ENCODE measurements at places on chromosomes 5 and 9.

- peak; percentile 37 for DNase-seq
Observed at GRCh38 chr5:45038366-45038987, 229.7 kb downstream of the MRPS30 start.

DNA sequence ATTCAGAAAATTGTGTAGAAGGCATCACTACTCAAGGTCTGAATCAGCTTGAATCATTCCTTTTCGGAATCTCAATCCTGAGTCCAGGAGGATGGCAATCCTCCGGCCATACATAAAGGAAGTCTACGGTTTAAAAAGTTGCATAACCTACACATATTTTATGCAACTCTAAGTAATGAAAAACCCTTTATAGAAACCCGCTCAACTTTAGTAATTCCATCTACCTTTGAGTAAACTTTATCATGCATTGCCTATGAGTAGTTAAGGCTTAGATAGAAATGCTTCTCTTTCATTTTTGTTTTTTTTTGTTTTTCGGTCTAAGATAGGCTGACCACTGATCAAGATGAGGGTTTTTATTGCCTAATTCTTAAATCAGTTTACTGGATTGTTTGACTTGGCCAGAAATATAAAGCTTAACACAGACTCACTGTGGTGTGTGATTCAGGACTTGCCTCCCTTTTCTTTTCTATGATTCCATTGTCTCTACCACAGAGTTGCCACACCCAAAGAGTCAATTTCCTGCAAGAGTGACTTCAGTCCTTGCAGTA lies 85.0 kb downstream of the LURAP1L start:
- DNase-seq: no peak

DNA sequence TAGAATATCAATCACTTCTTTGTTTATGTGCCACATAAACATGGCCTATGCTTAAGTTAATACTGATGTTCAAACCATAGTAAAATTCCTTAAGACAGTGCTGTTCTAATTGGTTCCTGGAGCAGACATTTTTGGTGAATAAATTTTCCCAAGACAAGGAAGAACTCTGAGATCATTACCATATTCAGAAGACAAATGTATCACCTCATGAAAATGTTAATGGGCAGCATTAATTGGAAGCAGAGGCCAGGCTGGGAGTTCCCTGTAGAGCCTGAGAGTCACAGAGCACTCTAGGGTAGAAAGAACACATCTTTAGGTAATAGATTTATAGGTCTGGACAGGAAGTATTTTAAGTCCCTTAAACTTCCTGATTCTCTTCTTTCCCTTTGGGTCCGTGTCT lies 240.2 kb downstream of the MAN2A1 start:
- no peak for DNase-seq

- DNase-seq: no peak
Observed at GRCh38 chr5:104267320-104268015, 704.9 kb upstream of the NUDT12 start.

DNA sequence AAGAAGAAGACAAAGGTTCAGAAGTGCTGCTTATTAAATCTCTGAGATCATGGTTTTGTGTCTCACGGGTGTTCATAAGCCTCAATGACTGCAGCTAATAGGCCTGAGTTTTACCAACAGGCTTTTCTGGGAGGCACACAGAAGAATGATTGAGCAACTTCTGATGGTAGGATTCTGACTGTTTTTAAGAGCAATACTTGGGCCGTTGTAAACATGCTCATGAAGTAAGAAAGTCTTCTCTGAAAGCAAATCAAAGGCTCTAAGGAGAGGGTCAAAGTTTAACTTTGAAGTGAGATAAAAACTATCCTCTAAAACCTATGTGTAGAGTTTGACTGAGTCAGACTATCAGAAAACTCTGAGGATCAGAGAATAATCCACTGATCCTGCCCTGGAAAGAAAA lies 390.9 kb upstream of the DAB2 start:
- no peak for DNase-seq

DNA sequence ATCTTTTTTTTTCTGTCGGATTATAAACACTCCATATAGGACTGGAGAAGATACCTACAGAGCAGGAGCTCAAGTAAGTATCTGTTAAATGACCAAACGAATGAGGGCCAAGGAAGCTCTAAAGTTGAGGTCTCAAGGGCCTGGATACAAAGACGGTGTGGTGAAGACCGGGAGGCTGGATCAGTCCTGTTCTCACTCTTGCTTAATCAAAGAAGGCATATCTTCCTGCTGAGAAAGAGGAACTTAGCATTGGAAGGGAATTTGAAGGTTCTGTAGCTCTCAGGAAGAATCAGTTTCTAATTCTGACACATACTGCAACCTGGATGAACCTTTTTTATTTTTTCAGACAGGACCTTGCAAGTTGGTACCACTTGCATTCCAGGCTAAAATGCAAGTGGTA lies 28.3 kb upstream of the PAX5 start:
- DNase-seq: no peak

GRCh38 chr5:43061352-43062075 lies 21.4 kb upstream of the ANXA2R start:
- DNase-seq: no peak

- DNase-seq: no peak
Observed at GRCh38 chr5:68331192-68332079, 115.9 kb downstream of the PIK3R1 start.
